ENCODE measurements at places on chromosomes 13 and 19.

GRCh38 chr13:24231377-24231776, 70.9 kb downstream of the SPATA13 start:
- no peak for DNase-seq

DNA sequence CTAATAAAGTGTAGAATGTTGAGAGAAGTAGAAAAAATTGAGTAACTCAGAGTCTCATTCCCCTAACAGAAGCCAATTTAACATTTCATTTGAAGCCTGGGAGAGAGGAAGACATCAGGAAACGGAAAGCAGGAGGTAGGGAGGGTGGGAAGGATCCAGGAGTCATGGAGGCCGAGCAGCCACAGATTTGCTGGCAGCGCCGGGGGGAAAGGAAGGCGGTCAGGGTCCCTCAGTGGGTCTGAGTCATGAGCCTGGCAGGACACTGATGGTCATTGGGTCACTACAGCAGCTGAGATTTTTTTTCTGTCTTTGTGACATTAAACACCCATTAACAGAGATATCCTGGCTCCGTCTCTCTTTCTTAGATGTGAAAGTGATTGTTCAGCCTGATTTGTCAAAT, 248.1 kb downstream of the EFNB2 start:
- no peak for DNase-seq

- no peak for DNase-seq
Observed at GRCh38 chr13:80562433-80563156, 221.7 kb upstream of the SPRY2 start.

DNA sequence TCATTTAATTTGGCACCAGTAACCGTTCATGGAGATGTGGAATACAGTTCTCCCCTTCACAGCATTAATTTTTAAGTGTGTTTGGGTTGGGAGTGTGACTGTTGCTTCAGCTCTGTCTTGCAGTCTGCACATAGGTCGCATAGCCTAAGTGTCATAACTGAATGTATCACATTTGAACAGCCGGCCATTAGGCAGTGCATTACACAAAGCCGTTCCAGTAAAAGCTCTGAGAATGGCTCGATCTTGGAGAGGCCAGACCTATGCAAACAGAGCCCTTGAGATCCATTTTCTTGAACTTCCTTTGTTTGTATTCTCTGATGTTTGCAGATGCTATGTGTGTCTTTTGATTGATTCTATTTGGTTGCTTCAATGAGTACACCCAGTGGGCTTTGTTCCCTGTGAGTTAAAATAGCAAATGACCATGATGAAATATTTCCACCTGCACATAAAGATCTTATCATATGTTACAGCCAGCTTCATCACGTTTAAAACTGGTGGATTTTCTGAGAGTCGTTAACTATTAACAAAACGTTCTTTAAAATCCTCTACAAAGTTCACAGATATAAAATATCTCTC, 1104.9 kb upstream of the SLC10A2 start:
- no peak for DNase-seq

DNA sequence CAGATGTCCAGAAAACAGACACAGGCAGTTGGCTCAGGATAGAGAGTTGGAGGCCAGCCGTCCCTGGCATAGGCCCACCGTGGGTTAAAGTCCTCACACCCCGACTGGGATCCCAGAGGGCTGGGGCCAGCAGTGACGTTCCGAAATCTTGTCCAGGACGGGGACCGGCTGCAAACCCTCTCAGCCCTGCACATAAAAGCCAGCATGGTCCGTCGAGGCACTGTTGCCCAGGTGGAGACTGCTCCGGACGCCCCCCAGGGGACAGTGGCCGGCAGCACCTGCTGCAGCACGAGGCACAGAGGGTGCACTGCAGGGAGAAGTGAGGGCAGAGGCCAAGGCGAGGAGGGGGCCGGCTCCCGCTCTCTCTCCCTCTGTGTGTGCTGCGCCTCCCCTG, 4.3 kb upstream of the IFNL2 start:
- DNase-seq = no peak

GRCh38 chr13:46179491-46179908, 2.5 kb downstream of the LCP1 start:
- DNase-seq = no peak

- no peak for DNase-seq
Observed at GRCh38 chr13:40583738-40584137, 82.7 kb downstream of the FOXO1 start.

GRCh38 chr19:21158523-21159135, 16.8 kb downstream of the ZNF431 start:
- no peak for DNase-seq

- DNase-seq = no peak
Observed at GRCh38 chr13:46894568-46894967, 2.3 kb downstream of the HTR2A start.

DNA sequence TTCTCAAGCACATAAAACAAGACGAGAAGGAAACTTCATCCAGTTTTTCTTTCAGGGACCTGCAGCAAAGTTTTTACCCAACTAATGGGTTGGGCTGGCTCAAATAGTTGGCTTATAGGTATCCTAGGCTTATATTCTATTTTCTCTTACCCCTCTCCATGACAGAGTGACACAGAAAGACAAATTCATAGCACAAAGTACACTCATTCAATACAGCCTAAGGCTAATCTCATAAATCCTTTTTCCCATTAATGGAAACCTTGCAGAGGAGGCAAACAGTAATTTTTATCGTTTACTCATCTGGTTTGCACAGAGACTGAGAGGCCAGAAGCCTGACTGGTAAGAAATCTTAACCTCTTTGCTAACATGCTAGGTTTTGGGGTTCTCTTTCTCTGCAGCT, 1589.9 kb downstream of the SLITRK1 start:
- no peak for DNase-seq

GRCh38 chr13:99385940-99386339, 78.7 kb upstream of the GPR183 start:
- no peak for DNase-seq

DNA sequence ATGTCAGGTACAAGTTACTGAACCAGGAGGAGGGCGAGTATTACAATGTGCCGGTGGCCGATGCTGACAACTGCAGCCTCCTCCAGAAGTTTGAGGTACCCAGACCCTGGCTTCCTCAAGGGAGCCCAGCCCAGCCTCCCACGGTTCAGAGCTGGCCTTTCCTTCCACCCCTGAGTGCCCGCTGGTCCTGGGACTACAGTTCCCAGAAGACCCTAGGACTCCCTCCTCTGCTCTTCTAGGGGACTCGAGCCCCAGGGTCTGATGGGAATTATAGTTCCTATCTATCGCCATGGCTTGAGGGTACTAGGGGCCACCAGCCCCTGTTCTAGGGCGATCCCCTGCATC, 11.0 kb downstream of the PRKCG start:
- DNase-seq = no peak

- no peak for DNase-seq
Observed at GRCh38 chr13:113876346-113877148, 12.7 kb upstream of the GAS6 start.

GRCh38 chr13:100528820-100529219, 59.8 kb downstream of the GGACT start:
- DNase-seq = no peak

GRCh38 chr13:43303033-43303729, 279.8 kb downstream of the DNAJC15 start:
- DNase-seq = no peak

DNA sequence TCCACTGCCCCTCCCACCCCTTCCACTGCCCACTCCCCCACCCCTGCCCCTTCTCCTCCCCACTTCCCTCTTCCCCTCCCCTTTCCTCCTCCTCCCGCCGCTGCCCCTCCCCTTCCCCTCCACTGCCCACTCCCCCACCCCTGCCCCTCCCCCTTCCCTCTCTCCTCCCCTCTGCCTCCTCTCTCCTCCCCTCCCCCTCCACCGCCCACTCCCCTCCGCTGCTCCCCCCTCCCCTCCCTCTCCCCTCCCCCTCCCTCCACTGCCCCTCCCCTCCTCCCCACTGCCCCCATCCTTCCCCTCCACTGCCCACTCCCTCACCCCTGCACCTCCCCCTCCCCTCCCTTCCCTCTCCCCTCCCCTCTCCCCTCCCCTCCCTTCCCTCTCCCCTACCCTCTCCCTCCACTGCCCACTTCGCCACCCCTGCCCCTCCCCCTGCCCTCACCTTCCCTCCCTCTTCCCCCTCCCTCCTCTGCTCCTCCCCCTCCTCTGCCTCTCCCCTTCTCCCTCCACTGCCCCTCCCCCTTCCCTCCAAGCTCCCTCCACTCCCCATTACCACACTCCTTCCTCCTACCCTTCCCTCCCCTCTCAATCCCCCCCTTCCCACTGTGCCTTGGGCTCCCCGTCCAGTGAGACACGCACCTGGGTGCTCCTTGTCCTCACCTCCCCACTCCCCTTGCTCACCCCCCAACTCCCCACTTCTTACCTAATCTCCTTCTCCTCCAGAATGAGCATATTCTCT, 21.9 kb downstream of the ATP8B3 start:
- no peak for DNase-seq

- no peak for DNase-seq
Observed at GRCh38 chr13:31437975-31438374, 238.2 kb downstream of the B3GLCT start.

GRCh38 chr13:39784347-39784746, 128.9 kb downstream of the COG6 start:
- no peak for DNase-seq

GRCh38 chr19:45667620-45668341, at the start of gene GIPR:
Gene GIPR (plus strand): TSS chr19:45668221. CDS start chr19:45669521, 1,300 bp downstream.
- no peak for DNase-seq

- no peak for DNase-seq
Observed at GRCh38 chr13:82847595-82847994, 1034.7 kb downstream of the SLITRK1 start.

- DNase-seq = no peak
Observed at GRCh38 chr19:46839752-46840497, 10.7 kb downstream of the AP2S1 start.

GRCh38 chr19:44687888-44688287, 11.1 kb upstream of the CEACAM16 start:
- no peak for DNase-seq

- no peak for DNase-seq
Observed at GRCh38 chr19:45440873-45441654, 17.3 kb upstream of the ERCC1 start.

DNA sequence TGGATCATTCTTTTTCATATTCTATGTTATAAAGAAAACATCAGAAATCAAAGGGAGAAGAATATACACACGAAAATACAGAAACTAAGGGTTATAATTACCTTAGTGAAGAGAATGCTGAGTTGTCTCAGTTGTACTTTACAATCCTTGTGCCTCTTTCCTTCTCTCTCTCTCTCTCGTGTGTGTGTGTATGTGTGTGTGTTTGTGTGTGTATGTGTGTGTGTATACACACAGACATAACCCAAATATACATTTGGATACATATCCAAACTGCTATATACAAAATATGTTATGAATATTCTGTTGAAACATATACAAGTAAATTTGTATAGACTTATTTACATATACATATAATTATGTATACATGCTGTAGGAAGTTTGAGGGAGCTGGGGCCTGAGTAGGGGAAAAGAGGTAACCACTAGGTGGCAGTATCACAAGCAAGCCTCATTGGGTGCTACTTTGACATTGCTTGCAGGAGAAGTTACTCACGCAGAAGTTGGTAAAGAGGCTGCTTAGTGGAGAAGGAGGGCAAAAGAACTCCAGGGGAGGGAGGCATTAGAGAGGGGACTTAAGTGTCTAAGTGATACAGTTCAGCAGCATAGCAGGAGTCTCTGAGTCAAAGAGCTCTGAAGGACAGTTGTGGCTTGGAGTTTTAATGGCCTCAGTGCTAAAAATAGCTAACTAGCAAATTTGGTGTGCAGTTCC, 465.1 kb upstream of the PCDH20 start:
- DNase-seq = no peak

GRCh38 chr13:30216111-30216510, 91.2 kb downstream of the KATNAL1 start:
- no peak for DNase-seq

DNA sequence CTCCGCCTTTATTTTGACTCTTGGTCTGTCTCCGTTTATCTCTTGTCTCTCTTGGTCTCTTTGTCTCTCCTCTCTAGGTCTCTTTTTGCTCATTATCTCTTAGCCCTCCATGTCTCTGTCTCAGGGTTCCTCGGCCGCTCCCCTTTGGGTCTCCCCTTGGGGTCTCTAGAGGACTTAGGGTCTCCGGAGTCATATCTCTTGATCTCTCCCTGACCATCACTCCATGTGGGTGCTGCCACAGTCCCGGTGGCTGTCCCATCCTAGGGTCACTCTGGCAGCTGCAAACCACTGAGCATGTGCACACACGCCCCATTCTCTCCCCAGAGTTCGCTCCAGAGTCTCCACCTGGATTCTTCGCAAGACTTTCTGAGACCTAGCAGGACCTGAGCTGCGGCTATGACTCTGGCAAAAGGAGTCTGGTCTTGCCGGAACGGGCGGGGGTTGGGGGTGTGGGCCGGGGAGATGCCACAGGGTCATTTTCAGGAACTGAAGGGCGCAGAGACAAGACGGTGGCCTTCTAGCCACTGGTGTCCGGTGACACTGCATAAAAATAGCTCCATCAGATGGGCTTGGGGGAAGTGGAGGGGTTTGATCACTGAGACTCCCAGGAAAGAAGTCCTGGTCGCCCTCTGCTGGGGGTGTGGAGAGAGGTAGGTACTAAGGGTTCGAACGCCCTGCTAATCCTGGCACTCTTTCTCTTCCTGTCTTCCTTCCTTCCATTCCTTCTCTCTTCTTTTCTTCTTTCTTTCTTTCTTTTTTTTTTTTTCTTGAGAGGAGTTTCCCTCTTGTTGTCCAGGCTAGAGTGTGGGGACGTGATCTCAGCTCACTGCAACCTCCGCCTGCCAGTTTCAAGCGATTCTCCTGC, 1.2 kb upstream of the KCNA7 start:
- DNase-seq = no peak

DNA sequence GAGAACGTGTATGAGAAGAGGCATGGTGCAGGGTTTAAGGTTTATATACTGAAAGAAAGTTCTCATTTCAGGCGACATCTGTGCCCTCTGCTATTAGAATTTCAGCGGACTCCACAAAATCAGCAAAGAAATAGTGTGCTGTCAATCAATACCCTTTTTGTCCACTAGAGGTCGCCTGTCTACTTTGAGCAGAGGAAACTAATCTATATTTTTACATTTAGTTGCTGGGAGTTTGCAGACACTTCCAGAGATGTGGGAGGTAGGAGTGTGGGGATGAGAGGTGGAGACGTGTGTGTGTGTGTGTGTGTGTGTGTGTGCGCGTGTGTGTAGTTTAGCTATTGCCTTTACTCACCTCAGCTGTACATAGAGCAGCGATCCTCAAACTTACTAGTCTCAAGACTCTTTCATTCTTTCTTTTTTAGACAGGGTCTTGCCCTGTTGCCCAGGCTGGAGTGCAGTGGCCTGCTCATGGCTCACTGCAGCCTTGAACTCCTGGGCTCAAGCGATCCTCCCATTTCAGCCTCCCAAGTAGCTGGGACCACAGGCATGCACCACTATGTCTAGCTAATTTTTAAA, 9.7 kb downstream of the INAFM1 start:
- no peak for DNase-seq

GRCh38 chr13:109764470-109765291, 21.7 kb downstream of the IRS2 start:
- no peak for DNase-seq

Measured in GM18507 (cell line).